ENCODE measurements at places on chromosomes 11 and 22.
A peak's percentile ranks its signal among the peaks of the same experiment; 100 is the strongest.

GRCh38 chr11:76276781-76277155 lies 70.5 kb upstream of the WNT11 start:
- no peak for DNase-seq

GRCh38 chr11:80916173-80916798 lies 1475.5 kb upstream of the TENM4 start:
- DNase-seq, result no peak

GRCh38 chr11:44774108-44774507 lies 47.3 kb downstream of the TSPAN18 start:
- DNase-seq, result no peak

DNA sequence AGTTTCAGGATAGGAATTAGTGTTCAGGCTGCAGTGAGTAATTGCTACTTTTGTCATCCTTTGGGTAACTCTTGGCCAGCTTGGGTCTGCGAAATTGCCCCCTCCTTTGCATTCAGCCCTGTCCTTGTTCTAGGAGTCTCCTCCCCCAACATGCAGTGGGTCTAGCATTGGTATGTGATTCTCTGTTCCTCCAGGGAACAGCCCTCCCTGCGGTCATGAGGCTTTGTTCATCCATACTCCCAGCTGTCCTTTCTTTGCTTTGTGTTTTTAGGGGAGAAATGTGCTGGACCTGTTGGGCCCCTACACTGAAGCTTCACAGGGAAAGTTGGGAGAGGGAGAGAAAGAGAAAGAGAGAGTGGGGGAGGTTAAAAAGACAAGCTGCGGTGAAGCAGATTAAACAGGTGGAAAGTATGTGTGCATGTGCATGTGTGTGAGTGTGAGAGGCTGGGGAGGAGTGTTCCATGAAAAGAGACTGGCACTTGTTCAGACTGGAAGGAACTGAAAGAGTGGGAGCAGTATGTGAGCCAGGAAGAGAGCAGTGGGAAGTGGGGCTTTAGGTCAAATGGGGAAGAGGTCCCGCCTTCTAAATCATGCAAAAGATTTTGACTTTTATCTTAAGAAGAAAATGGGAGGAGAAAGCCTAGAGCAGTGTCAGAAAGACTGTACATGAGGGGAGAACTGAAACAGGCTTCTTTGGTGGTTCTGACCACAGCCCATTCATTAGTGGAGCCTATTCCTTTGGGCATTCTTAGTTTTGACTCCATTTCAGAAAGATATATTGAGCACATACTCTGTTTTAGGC lies 17.9 kb upstream of the SESN3 start:
- DNase-seq, result no peak

GRCh38 chr11:93249459-93250220 lies 51.8 kb upstream of the SLC36A4 start:
- no peak for DNase-seq

DNA sequence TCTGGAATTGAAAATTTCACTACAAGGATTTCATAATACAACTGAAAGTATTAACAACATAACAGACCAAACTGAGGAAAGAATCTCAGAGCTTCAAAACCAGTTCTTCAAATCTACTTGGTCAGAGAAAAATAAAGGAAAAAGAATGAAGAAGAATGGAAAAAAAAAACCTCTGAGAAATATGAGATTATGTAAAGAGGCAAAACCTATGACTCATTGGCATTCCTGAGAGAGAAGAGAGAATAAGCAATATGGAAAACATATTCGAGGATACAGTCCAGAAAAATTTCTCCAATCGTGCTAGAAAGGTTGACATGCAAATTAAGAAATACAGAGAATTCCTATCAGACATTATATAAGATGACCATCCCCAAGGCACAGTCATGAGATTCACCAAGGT lies 23.4 kb upstream of the GPR83 start:
- DNase-seq, result no peak

DNA sequence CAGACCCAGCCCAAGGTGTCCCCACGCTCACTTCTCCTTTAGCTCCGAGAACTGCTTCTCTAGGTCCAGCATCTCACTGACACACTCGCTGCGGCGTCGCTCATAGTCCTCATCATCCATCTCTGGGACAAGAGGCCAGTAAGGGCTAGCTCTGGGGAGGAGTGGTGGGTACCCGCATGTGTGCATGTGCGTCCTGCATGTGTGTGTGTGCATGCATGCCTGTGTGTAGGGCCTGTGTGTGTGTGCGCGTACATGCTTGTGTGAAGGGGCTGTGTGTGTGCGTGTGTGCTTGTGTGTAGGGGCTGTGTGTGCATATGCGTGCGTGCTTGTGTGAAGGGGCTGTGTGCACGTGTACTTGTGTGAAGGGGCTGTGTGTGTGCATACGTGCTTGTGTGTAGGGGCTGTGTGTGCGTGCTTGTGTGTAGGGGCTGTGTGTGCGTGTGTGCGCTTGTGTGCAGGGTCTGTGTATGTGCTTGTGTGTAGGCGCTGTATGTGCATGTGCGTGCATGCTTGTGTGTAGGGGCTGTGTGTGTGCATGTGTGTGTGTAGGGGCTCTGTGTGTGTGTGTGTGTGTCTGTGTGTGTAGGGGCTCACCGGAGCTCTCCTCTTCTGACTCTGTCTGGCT lies 3.3 kb downstream of the BRMS1 start:
- DNase-seq, result no peak

DNA sequence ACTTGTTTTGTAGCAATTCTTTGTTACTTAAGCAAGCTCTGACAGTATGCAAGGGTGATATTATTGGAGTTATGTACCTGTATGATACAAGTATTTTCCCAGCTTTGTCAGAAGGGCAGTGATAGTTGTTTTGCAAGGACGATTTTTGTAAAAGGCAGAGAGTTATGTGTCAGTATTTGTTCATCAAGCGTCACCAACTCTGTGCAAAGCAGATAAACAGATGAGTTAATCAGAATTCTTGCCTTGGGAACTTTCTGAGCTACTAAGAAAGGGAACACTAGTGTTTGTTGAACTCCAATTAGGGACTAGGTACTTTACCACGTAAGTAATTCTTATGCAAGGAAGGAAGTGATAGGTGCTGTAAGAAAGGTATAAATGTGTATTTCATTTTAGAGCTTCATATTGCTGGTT lies 1.4 kb downstream of the USP47 start:
- no peak for DNase-seq

DNA sequence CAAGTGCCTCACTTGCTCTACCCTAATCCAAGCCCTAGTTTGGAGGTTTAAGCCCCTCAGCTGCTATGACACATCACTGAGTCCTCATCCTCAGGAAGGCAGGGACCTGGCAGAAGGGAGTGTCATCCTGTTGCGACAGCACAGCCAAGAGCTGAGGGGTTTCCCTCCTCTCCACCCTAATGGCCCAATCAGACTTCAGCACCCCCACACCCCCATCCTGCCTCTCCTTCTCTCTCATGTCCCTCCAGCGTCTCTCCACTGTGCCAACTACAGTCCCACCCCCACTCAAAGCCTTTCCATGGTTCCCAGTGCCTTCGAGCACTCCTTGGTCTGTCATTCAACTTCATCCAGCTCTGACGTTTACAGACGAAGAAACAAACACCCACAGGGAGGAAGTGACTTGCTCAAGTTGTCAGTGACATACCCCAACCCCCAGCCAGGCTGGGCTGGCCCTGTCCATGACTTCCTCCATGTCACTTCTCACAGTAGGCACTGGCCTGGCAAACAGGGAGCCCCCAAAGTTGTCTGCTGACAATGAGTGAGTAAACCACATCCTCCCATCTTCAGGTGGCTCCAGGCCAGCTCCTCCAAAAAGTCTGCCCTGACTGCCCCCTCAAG lies 15.6 kb downstream of the ARAP1 start:
- DNase-seq, result no peak

DNA sequence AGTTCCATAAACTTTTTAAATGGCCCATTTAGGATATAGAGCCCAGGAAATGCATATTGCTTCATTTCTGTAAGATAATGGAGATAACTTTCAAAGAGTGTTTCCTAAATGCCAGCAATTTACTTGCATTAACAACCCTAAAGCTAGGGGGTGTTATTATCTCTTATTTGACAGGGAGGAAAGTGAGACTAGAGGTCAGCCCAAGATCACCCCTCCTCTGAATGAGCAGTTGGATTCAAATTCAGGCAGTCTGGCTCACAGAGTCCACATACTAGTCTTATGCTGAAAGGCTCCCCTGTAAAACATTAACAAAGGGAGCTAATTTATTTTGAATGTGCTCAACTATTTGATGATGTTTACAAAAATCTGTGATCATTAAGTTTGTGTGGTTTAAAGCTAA lies 49.9 kb upstream of the TRIM77 start:
- no peak for DNase-seq

- no peak for DNase-seq
Observed at GRCh38 chr11:57477507-57478189, 17.3 kb downstream of the RTN4RL2 start.

- no peak for DNase-seq
Observed at GRCh38 chr11:73249304-73249703, 22.8 kb upstream of the P2RY6 start.

DNA sequence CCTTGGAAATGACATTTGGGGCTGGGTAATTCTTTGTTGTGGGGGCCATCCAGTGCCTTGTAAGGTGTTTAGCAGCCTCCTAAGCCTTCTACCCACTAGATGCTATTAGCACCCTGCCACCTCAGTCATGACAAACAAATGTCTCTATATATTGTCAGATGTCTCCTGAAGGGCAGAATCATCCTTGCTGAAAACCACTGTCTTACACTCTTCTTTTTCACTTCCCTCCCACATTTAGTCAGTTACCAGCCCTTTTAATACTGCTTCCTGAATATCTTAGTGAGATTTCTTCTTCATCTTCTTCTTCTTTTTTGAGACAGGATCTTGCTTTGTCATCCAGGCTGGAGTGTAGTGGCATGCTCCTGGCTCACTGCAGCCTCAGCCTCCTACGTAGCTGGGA lies 33.1 kb downstream of the TNRC6B start:
- DNase-seq, result no peak

DNA sequence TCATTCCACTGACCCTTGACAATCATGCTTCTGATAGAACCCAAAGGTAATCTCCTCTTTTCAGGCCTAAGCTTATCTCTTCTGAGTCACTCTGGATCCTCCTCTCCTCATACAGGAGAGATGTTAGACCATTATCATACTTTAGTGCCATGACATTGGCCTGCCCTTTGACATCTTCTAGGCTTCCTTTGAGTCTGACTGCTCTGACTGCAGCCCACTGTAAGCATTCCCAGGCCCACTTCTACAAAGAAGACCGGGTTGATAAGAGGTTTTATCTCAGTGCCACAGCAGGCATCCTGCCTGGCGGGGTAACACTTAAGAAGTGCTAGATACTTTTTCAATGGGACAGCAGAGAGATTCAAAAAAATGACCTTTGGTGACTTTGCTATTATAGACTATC lies 438.0 kb downstream of the KCNA4 start:
- no peak for DNase-seq

GRCh38 chr11:69010964-69011623 lies 2.0 kb downstream of the MRGPRF start:
- DNase-seq, result no peak

GRCh38 chr11:115961159-115962003 lies 457.2 kb upstream of the CADM1 start:
- peak; percentile 40 for DNase-seq

DNA sequence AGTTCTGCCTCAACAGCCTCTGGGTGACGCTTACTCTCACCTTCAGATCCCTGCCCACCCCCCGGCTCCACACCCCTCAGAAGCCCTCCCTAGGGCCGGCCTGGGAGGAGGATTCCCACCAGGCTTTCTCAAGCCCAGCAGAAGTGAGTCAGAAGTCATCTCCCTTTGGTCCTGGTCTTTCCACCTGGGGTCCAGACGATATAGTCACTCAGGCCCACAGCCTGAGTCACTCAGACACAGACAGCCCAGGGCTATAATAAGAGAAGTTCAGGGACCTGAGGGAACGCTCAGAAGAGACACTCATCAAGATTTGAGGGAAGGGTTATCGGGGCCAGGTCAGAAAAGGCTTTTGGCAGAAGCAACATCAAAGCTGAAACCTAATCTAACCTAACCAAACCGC lies 127.1 kb downstream of the SPATA19 start:
- DNase-seq, result no peak

DNA sequence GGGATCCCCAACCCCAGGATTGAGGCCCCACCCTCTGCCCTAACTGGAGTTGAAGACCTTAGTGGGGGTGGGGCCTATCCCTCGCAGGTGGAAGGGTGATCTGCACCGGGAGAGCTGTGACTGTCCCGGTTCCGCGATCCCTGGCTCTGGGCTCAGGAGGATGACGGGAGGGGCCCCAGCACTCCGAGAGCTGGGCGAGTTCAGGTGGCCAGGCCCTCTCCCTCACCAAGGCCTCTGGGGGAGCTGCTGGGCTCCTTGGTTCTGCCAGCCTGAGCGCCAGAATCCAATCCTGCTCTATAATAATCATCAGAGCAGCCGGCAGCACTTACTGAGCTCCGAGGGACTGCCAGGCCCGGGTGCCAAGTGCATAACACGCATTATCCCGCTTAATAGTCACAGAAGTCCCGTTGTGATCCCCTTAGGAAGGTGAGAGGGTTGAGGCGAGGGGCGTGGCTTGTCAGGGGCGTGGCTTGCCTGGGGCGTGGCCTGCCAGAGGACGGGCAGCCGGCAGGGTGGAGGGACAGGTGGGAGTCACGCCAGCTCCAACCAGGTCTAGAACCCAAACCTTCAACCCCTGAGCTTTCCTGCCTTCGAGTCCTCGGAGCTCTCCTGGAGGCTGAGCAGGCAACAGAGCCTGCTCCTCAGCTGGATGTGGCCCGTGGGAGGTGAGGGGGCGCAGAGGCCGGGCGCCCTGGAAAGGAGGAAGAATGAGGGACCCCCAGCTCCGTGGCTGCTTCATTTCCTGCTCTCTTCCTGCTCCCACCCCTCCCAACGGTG lies 7.3 kb upstream of the SYT7 start:
- no peak for DNase-seq

GRCh38 chr11:37762079-37762478 lies 1164.0 kb upstream of the RAG2 start:
- no peak for DNase-seq

GRCh38 chr11:14908214-14908880 lies 16.3 kb upstream of the CYP2R1 start:
- DNase-seq, result peak; percentile 36

- DNase-seq, result no peak
Observed at GRCh38 chr22:47589271-47590250, 827.1 kb downstream of the TBC1D22A start.

GRCh38 chr11:72851726-72852125 lies 37.5 kb downstream of the ATG16L2 start:
- DNase-seq, result no peak

DNA sequence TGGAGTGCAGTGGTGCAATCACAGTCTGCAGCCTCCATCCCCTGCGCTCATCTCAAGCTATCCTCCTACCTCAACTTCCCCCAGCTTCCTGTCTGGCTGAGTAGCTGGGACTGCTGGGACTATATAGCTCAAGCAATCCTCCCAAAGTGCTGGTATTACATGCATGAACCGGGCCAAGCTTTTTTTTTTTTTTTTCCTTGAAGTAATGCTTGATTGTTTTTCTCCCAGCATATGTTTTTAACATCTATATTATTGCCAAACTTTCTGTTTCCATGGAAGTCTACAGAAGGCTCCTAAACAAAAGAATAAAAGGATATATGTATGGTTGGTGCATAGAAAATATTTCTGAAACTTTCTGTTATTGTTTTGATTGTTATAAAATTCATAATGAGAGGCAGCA lies 853.6 kb downstream of the KCNA4 start:
- DNase-seq, result no peak

Measured in NCI-H2081 treated with DMSO at 0.1 percent for 48 hours (cell line).